Hepatocyte (in vitro differentiated cells): ENCODE measurements at places on chromosomes 11 and 22.

- DNase-seq: peak; percentile 65
Measured at GRCh38 chr22:20530368-20531153, 23.2 kb downstream of the MED15 start.

DNA sequence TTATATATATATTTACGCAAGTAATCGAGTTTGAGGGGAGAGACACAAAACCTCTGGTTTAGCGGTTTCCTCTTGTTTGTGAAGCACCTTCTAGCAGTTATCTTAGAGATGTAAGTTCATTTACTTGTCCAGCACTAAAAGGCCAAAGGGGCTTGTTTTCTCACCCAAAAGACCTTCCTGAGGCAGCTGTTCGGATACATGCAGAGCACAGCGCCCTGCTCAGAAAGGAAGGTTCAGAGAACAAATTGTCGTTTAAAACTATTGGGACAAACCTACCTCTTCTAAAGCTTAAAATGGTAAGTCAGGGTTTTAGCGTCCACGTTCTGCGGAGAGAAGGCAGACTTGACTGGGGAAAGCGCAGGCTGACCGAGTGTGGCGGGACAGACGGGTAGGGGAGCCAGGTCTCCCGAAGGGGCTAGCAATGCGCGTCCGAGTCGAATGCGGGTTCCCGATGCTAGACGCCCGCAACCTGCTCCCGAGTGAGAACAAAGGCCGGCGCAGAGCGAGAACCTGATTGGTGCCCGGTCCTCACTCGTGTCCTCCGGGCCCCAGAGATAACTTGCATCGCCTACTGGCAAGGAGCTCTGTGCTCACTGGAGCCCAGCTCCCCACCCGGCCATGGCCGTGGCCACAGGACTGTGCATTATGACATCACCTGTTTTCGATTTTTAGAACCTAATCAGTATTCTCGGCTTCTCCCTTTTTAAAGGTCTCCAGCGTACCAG, 1.0 kb upstream of the SESN3 start:
- peak; percentile 87 for DNase-seq

GRCh38 chr11:17719938-17720795, 796 bp downstream of the MYOD1 start:
- peak; percentile 46 for DNase-seq

GRCh38 chr11:6813656-6814055, 14.2 kb upstream of the OR6A2 start:
- DNase-seq: no peak

- DNase-seq: no peak
Measured at GRCh38 chr11:17478070-17478469, 1.4 kb upstream of the ABCC8 start.

- DNase-seq: no peak
Measured at GRCh38 chr22:21971858-21972275, 10.7 kb downstream of the TOP3B start.

- DNase-seq: no peak
Measured at GRCh38 chr22:49824936-49825335, 2.7 kb downstream of the BRD1 start.

DNA sequence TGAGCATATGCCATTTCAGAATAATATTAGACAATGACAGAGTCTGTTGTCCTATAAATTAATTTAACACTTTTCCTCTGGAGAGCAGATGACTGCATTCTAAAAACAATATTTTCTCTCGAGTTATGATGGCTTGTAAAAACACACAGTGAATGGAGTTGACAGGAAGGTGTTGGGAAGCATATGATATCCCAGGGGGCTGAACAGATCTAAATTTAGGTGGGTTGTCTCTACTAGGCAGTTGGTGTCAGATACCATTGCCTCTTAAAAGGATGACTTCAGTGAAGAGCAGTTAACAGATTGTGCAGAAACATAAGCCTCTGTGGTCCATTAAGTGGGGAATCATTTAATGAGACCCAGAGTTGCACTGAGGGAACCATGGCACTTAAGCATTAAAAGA, 30.7 kb downstream of the SVIP start:
- DNase-seq: no peak

- DNase-seq: peak; percentile 5
Measured at GRCh38 chr11:109795234-109795633, 298.0 kb upstream of the ZC3H12C start.

GRCh38 chr11:34976496-34977088, 60.2 kb downstream of the PDHX start:
- no peak for DNase-seq

GRCh38 chr11:129414144-129414872, 38.7 kb downstream of the BARX2 start:
- no peak for DNase-seq
